Stimulated activated CD4-positive, alpha-beta T cell treated with anti-CD3 and anti-CD28 coated beads, Interleukin-4, amount 100 ng/mL, for 4 hours (primary cell): ENCODE measurements at places on chromosomes 3 and 15.

DNA sequence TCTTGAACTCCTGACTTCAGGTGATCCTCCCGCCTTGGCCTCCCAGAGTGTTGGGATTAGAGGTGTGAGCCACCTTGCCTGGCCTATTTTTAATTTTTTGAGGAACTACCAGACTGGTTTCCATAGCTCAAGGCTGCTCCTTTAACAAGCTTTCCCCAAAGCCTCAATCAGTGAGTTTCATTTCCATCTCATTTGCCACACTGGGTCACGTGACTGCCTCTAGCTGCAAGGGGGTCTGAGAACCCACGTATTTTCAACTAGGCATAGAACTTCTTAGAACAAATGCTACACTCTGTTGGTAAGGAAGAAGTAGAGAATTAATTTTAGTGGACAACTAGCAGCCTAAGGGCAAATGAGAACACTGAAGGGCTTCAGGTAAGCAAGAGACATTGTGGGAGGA, 3.1 kb upstream of the CD276 start:
- no peak for DNase-seq

- no peak for DNase-seq
Observed at GRCh38 chr15:72445426-72445825, 28.7 kb upstream of the ARIH1 start.

GRCh38 chr15:30984118-30984517, 7.3 kb downstream of the MTMR10 start:
- no peak for DNase-seq

GRCh38 chr3:77514766-77515165, 474.9 kb downstream of the ROBO2 start:
- DNase-seq = no peak

- DNase-seq = no peak
Observed at GRCh38 chr3:51353131-51353530, 32.0 kb upstream of the MANF start.

- no peak for DNase-seq
Observed at GRCh38 chr15:67807141-67807540, 18.2 kb upstream of the SKOR1 start.

- DNase-seq = no peak
Observed at GRCh38 chr3:101312545-101312944, 7.8 kb downstream of the IMPG2 start.

DNA sequence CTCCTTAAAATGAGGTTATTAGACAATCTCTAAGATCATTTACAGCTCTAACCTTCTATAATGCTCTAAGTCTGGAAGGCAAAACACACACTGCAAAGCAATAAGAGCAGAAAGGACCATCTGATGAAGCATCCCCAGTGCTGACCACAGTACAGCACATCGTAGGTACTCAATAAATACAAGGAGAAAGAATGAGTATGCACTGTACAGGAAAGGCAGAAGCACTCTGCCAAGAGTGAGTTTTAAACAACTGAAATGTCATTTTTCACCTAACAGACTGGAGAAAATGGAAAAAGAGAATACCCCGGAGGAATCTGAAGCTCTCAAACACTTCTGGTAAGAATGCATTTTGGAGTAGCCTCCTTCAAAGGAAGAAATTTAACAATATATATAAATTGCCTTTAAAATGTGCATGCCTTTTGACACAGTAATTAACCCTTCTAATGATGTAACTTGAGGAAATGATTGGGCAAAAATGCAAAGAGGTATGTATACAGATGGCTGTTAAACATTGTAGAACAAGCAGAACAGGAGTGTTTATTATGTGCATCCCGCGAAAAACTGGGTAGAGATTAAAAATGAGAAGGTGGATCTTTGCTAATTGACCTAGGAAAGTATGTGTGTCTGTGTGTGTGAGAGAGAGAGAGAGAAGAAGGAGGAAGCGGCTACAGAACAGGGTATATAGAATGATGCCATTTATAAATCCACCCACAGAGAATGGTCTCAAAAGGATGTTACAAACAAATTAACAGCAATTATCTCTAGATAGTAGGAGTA, 8.0 kb upstream of the OXTR start:
- DNase-seq = no peak

- no peak for DNase-seq
Observed at GRCh38 chr3:143536817-143537535, 311.3 kb downstream of the SLC9A9 start.

DNA sequence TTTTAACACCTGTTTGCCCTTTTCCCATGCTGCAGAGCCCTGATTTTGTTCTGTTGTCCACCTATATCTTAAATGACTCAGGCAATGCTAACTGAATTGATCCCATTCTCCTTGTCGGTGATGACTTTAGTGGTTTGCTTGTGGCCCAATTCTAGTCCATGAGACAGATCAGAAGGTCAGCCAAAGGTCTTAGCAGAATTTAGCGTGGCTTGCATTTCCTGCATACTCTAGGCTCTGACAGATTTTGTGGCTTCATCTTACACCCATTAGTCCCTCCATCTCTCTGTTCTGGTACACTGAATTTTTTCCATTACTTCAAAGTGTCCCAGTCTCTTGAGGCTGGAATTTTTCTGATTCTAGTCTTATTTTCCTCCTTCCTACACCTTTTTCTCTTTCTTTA, 161.9 kb downstream of the STAC start:
- DNase-seq = no peak

DNA sequence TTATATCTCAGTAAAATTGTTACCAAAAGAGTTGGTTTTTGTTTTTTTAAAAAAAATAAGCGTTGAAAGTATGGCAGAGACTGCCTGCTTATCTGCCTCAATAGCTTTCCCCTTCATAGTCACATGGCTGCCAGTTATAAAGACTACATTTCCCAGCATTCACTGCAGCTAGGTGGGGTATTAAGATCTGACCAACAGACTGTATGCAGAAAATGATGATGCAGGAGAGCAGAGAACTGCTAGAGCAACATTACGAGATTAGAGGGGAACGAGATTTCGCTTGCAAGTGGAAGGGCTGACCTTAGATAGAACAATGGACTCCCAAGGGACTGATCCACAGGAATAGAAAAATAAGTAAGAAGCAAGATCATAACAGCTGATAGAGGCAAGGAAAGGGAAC, 14.3 kb downstream of the RHOA start:
- DNase-seq = no peak

DNA sequence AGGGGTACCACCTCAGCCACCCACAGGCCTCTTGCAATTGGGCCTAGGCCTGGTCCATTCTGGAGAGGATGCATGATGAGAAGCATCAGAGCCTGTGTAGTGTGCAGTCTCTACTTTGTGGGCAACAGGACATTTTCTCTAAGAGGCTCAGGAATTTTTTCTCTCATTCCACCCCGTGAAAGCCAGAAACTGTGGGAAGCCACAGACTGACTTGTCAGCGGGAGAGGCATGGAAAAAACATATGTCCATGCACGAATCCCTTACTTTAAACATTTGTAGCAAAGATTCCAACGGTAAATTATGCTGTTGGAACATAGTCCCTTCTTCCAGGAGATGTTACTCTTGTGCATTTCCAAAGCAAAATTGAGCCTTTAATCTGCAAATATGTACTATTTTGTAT, 196.5 kb downstream of the KLHL25 start:
- no peak for DNase-seq

- DNase-seq = no peak
Observed at GRCh38 chr3:149830902-149831301, 17.9 kb downstream of the RNF13 start.

GRCh38 chr3:118817748-118818165, 216.9 kb downstream of the IGSF11 start:
- DNase-seq = peak; percentile 12
